ENCODE measurements at places on chromosomes 1 and 21.

DNA sequence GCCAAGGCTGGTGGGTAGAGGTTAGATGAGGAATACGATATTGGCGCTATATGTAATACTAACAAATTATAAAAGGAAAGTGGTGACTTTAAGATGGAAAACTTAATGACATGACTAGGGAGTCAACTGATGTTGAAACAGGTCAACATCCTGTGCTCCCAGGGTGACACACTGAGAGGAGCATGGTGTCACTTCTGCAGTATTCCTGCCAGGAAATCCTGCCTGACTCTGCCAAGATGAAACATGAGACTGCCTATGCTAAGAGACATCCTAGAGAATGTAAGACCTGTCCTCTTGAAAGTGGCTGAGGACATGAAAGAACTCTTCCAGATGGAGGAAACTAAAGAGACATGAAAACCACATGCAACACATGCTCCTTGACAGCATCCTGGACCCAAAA is 65.0 kb upstream of the KCND3 start:
- no peak for DNase-seq

DNA sequence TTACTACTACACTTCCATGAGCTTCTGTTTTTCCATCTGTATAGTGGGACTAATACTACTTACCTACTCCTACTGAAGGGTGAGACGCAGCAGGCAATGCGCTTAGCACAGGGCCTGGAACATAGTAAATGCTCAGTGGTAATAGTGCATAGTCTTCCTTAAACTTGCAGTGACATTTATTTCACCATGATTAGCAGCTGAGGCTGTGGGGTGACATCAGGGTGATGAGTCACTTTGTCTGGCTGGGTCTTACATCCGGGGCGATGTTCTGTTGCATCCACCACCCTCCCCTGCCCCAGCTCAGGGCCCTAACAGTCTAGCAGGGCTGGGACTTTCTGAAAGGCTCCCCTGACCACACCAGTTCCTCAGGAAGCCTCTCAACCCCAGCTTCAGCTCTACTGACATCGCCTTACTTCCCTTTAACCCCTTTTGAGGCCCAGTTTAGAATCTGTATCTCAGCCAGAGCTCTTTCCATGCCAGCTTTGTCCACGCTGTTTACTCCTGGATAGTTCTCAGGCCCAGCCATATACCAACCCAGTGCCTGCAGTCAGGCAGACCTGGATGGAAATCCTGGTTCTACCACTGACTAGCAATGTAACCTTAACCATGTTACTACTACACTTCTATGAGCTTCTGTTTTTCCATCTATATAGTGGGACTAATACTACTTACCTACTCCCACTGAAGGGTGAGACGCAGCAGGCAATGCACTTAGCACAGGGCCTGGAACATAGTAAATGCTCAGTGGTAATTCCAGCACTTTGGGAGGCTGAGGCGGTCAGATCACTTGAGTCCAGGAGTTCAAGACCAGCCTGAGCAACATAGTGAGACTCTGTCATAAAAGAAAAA is 66.3 kb downstream of the CD58 start:
- DNase-seq = peak; percentile 49

DNA sequence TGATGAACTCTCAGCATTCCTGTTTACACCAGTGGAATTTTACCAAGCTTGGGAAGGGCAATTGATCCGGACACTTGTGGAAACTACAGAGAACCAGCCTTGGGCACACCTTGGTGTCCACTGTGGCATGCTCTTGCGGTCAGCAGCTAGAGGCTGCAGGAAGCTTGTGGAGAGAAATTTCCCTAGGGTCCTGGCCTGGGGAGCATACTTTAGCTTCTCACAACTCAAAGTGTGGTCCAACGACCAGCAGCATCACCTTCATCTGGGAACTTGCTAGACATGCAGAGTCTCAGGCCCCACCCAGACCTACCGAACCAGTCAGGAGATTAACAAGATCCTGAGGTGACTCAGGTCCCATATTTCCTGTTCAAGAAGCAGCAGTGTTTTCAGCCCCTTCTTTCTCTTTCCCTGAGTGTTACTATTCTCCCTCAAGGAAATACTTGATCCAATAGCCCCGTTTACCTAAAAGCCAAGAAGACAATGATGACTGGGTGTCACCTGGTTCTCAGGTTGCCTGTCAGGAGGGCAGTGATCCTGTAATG is 55.7 kb upstream of the KCNE2 start:
- DNase-seq = no peak

DNA sequence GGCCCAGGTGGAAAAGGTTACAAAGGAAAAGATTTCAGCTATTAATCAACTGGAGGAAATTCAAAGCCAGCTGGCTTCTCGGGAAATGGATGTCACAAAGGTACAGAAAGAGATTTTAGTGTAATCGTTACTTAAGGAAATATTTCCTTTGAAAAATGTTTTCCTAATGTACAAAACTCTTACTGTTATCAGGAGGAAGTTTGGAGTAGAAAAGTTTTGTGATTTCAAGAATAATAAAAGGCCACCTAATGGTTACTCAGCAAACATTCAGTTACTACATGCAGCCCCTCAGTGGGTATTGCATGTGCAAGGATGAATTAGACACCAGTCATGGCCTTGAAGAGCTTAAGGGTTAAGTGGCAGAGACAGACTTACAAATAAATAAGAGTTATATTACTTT is 85.2 kb downstream of the SDCCAG8 start:
- DNase-seq = no peak

DNA sequence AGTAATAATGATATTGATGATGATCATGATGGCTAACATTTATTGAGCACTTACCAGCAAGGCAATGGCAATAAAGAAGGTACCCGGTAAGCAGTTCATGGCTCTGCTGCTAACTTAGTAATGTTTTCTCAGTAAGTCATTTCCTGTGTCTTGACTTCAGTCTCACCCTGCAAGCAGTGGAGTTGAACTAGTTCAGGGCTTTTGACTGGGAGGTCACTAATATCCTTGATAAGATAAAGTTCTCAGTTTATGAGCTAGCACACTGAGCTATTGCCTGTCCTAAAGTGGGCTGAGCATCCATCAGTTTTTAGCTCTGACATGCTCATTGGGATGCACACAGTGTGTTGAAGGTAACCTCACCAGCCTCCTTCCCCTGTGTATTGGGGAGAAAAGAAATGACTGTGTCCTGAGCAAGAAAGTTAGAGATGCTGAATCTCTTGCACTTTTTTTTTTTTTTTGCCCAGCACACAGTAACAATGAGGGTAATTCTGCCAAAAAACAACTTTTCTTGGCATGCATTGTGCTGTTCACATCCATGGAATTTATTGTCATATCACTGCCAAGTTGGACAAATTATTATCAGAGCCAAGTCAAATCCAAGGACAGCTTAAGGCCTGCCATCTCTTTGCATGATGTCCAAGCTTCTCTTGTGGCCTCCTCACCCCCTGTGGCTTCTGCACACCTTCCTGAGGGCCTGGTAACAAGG is 55.5 kb upstream of the GADD45A start:
- DNase-seq = no peak

All from ACHN (cell line).